CMK (cell line): ENCODE measurements at places on chromosomes 16 and 17.

GRCh38 chr16:51542981-51543815 lies 392.1 kb upstream of the SALL1 start:
- DNase-seq: no peak

- DNase-seq: no peak
Measured at GRCh38 chr17:14330492-14330962, 29.6 kb downstream of the HS3ST3B1 start.

GRCh38 chr17:50198026-50198669 lies 3.3 kb downstream of the COL1A1 start:
- no peak for DNase-seq

GRCh38 chr17:73646409-73647300 lies 2.4 kb upstream of the SDK2 start:
- DNase-seq: no peak

GRCh38 chr17:76535788-76536510 lies 1.6 kb downstream of the CYGB start:
- DNase-seq: no peak
